ENCODE measurements at places on chromosomes 12 and 14. TPM values are rescaled to one million over a fixed set of nuclear protein-coding genes. Genes with fewer than 3 reads are reported as not detected.

The SLC17A8 gene
- total RNA-seq: not detected

The LRP1-AS gene
- total RNA-seq: not detected

The MIPOL1 gene
- total RNA-seq: 7.2 TPM

The SDR9C7 gene
- not detected for total RNA-seq

The FOXA1 gene
- not detected for total RNA-seq

The TAS2R50 gene
- 2.0 TPM for total RNA-seq

The MANSC4 gene
- not detected for total RNA-seq

The TMEM229B gene
- 1.7 TPM for total RNA-seq

The SYT10 gene
- not detected for total RNA-seq

The SIX6 gene
- total RNA-seq: not detected

The FSCB gene
- total RNA-seq: not detected

The OLR1 gene
- 6.2 TPM for total RNA-seq

The GPR68 gene
- total RNA-seq: 0.67 TPM

DNA sequence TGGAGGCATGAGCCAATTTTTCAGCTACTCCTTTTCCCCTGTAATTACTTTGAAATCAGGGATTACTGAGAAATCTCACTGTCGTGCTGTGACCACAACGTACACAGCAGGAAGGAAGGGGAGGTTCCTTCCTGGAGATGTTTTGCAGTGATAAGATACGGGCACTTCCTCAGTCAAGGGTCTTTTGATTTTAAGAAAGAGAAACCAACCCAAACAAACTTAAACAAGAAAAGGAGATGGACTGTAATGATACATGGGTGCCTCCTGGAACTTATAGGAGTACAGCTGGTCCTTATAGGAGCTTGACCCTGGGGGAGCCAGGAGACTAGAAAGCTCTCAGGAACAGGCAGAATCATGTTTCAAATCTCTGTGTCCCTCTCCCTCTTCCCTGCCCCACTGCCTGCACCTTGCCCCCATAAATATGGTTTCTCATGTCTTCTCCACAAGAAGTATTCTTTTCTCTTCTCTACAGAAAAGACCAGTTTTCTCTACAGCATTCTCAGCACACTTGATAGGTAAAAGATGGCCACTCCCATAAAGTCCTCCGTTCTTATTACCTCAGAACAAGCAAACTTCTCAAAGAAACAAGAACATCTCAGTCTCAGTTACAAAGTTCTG is 281.1 kb upstream of the AMIGO2 start:
- no peak for DNase-seq

GRCh38 chr14:99387880-99388279 is 92.8 kb downstream of the SETD3 start:
- DNase-seq: no peak

DNA sequence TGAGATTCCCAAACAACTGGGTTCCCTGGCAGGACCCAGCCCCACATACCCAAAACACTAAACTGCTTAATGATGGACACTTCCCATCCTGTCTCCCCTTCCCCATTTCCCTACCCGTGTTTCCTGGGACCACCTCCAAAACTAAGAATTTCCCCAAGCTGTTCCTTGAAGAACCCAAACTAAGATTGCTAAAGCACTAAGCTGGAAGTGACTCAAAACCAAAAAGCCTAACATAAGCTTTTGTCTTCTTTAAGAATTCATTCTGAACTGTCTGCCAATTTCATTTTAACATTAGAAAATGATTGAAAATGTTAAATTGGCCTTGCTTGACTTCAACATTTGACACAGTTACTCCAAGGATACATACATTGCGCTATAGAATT is 29.5 kb upstream of the STAB2 start:
- DNase-seq: no peak

- no peak for DNase-seq
Measured at GRCh38 chr14:53929871-53930715, 26.5 kb downstream of the BMP4 start.

- no peak for DNase-seq
Measured at GRCh38 chr12:79897617-79898016, 37.3 kb downstream of the PPP1R12A start.

DNA sequence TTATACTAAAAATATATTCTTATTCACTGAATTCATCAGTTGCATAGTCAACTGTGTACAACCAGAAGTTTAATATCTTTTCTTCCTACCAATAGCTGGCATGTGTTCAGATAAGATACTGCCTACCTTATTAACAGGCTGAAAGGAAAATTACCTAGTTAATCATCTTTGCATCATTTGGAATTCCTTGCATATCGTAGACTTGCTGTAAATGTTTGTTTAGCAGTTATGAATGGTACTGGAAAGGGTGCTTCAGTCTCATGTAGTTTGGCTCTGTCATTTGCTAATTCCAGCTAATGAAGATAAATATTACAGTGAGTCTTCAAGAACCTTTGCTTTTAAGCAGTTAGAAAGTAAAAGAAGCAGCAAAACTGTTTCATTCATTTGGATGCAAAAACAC is 84.4 kb downstream of the PPHLN1 start:
- DNase-seq: no peak

- no peak for DNase-seq
Measured at GRCh38 chr12:1297206-1297605, 297.2 kb downstream of the FBXL14 start.

DNA sequence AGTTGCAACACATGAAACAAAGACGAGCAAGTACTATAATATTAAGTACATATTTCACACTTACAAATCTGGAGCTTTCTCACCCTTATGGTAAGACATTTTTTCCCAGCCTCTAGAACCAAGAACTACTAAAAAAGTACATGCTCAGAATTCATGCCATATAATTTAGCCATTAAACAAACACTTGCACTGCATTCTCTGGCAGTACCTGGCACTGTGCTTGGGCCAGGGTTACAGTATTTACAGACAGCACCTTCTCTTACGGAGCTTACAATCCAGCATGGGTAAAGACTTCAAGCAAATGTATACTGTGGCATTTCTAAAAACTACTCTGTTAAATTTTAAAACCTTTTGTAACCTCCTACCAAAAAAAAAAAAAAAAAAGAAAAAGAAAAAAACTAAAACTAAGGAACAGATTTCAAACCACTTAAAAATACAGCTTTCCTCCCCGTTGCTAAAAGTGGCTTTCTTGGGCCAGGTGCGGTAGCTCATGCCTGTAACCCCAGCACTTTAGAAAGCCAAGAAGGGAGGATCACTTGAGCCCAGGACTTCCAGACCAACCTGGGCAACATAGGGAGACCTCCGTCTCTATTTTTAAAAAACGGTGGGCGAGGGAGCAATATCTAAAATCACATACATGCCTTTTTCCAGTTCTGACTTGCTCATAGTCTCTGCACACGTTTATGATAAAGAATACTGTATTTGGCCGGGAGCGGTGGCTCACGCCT is 956 bp downstream of the GNPTAB start:
- DNase-seq: no peak

DNA sequence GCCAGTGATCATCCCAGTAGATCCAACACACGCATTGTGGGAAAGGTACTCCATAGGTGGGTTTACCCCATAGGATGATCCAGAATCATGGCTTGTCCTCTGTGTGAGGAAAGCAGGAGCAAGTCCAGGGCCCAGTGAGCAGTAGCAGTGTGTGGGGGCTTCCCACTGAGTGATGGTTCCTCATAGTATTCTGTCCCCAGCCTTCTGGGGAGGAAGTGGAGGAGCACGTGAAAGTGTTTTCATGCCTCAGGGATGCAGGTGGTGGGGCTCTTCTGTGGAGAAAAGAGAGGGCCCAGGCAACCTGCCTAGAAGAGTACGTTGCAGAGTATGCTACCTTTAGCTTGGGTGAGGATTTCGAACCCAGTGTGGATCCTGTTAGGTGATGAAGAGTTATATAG is 56.5 kb downstream of the SUSD6 start:
- DNase-seq: no peak

- no peak for DNase-seq
Measured at GRCh38 chr12:93914281-93914680, 234.1 kb upstream of the PLXNC1 start.

DNA sequence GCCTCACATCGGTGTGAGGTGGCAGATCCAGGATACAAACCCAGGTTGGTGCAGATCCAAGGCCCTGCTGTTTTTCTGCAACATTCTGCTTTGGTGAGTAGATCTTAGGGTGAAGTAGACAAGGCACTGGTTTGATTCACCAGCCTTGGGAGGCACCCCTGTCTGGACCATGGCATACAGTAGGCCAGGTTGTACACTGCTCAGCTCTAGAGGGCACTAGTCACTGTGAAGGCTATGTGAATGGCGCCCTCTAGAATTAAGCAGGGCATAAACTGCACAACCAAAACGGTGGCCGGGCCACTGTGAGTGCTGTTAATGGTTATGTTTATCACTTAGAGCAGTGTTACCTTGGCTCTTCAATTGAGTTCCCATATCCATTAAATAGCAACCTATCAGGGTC is 280.6 kb upstream of the PWP1 start:
- no peak for DNase-seq

- DNase-seq: no peak
Measured at GRCh38 chr12:117718141-117718540, 250.6 kb downstream of the KSR2 start.

DNA sequence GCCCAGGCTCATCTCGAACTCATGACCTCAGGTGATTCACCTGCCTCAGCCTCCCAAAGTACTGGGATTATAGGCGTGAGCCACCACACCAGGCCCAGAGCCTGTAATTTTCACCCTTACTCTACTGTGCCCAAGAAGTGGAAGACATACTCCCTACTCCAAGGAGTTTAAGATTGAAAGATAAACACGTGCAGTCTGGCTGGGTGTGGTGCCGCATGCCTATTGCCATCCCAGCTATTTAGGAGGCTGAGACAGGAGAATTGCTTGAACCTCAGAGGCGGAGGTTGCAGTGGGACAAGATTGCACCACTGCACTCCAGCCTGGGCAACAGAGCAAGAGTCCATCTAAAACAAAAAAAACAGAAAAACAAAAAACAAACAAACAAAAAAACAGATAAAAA is 90.0 kb downstream of the NINJ2 start:
- DNase-seq: no peak

DNA sequence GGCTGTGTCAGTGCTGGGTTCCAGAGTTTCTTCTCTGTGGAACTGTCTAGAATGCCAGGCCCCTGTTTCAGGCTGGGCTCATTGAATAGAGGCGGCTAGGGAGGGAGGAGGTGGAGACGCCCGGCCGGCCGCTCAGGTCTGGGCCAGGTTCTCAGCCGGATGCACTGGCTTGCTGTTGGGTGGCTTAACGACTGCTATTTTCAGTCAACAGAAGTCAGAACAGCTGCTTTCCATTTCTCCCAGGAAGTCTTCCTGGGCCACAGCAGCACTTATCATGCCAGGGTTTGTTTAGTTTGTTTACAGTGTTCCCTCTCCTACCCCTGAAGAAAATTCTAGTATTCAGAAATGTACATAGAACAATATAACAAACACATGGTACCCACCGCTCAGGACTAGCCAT is 26.0 kb upstream of the VPS37B start:
- DNase-seq: no peak

- no peak for DNase-seq
Measured at GRCh38 chr12:16198884-16199283, 78.6 kb downstream of the SLC15A5 start.

GRCh38 chr14:54088271-54088670 is 131.6 kb upstream of the BMP4 start:
- DNase-seq: no peak

DNA sequence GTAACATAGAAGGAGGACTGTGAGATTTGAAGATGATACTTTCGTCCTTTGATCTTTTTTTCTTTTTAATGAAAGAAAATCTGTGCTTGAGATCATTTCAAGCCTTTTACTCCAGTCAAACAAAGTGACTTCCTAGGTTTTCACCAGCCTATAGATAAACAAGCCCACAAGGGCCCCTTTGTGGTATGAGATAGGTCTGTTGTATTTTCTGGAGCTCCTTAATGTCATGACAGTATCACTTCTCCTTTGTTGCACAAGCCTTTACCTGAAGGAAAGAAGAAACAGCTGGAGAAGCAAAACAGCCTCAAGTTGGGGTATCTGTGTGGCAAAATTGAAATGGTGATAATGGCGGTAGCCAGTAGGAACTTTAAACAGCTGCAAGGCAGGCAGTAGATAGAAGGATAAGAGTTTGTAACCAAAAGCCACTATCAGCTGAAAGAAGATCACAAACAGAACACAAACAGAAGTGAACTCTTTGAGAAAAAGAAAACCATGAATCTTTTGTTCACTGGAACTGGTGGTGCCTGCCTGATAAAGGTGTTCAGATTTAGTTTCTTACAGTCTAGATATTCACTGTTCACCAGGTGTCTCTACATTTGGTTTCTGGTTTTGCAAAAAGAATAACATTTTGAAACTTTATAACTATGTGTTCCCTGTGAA is 96.8 kb downstream of the LGR5 start:
- no peak for DNase-seq

GRCh38 chr12:129226005-129226404 is 372.7 kb downstream of the GLT1D1 start:
- no peak for DNase-seq

GRCh38 chr14:93811020-93811419 is 22.7 kb upstream of the PRIMA1 start:
- no peak for DNase-seq

DNA sequence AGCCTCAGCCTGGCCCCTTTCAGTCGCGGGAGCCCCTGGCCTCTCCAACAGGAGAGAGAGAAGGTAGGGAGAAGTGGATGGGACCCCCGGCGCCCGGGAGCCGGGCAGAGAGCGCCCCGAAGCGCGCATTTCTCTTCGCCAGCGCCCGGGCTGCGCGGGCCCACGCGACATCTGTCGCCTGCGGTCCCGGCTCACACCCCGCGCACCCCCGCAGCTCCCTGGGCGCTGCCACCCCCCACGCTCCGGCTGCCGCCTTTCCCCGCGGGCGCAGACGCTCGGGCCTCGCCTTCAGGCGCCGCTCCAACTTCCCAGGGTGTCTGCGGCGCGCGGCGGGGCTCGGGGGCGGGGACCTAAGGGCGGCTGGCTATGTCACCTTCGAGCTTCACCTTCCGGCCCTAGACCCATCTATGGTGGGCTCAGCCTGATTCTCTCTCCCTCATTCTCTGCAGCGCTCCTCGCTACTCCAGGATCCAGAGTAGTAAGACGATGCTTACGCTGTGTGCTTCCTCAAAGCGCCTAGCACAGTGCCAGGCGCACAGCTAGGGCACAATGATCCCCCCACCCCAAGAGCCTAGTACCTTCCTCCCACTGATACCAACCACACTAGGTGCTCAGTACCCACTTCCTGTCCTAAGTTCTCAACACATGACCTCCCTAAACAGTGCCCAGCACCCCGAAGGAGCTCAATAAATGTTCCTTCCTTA is 1.6 kb downstream of the HRK start:
- no peak for DNase-seq

GRCh38 chr12:6276956-6277620 is 33.4 kb upstream of the PLEKHG6 start:
- no peak for DNase-seq

GRCh38 chr12:101923045-101923718 is 45.8 kb downstream of the DRAM1 start:
- DNase-seq: no peak

DNA sequence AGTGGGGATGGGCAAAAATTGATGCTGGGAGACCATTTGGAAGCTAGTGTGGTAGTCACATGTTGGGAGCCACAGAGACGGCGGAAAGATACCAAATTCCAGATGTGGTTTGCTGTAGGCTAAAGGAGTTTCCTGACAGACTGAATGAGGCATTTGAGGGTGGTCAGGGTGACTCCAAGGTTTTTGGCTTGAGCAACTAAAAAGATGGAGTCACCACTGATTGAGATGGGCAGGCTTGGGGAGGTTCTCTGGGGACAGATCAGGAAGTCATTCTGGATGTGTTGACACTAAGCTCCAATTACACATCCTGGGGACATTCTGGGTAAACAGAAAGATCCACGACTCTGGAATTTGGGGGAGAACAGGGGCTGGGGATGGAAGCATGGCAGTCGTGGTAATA is 15.5 kb upstream of the SERPINA9 start:
- DNase-seq: no peak

GRCh38 chr12:96077081-96077480 is 41.7 kb upstream of the LTA4H start:
- no peak for DNase-seq

- DNase-seq: no peak
Measured at GRCh38 chr12:56086096-56086495, 6.1 kb downstream of the ERBB3 start.
